Activated effector memory CD4-positive, alpha-beta T cell treated with Interleukin-2 at 50 U/mL for 16 hours (primary cell): ENCODE measurements at places on chromosomes 4 and X.

DNA sequence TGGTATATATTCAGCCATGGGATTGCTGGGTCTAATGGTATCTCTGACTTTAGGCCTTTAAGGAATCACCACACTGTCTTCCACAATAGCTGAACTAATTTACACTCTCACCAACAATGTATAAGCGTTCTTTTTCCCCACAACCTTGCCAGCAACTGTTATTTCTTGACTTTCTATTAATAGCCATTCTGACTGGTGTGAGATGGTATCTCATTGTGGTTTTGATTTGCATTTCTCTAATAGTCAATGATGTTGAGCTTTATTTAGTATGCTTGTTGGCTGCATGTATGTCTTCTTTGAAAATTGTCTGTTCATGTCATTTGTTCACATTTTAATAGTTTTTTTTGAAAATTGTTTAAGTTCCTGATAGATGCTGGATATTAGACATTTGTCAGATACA, 235.2 kb downstream of the HEPH start:
- no peak for DNase-seq

DNA sequence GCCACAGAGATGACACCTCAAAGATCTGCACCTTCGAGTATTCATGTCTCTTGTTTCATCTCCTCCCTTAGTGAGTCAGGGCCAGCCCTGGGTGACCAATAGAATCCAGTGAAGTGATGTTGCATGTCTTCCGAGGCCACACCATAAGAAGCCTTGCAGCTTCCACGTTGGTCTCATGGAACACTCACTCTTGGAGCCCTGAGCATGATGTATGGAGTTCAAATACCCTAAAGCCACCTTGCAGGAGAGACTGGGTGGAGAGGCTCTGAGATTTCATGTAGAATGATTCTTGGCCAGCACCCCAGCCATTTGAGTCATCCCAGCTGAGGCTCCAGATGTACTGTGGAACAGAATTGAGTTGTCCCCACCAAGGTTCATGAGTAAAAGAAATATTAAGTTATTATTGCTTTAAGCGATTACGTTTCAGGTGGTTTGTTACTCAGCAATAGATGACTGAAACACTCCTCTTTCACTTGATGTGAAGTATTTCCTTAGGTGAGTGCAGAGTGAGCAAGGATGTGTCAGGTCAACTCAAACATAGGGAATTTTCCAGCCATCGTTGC, 5.0 kb upstream of the RP2 start:
- no peak for DNase-seq

DNA sequence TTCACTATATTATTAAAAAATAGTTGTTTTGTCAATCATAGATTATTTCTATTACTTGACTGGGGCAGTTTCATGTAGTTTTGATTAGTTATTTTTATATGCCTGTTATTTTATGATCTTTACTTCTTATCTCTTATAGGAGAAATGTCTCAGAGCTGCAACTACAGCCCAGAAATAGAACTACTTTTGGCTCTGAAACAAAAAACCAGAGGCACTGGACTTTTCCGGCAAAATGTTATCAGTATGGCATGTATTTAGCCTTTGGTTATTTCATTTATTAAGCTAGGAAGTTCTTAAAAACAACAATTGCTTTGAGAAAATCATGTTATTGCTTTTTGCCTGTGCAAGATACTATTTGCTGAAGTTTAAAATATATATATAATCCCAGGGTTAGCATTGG, 566.5 kb downstream of the ANKRD50 start:
- no peak for DNase-seq

DNA sequence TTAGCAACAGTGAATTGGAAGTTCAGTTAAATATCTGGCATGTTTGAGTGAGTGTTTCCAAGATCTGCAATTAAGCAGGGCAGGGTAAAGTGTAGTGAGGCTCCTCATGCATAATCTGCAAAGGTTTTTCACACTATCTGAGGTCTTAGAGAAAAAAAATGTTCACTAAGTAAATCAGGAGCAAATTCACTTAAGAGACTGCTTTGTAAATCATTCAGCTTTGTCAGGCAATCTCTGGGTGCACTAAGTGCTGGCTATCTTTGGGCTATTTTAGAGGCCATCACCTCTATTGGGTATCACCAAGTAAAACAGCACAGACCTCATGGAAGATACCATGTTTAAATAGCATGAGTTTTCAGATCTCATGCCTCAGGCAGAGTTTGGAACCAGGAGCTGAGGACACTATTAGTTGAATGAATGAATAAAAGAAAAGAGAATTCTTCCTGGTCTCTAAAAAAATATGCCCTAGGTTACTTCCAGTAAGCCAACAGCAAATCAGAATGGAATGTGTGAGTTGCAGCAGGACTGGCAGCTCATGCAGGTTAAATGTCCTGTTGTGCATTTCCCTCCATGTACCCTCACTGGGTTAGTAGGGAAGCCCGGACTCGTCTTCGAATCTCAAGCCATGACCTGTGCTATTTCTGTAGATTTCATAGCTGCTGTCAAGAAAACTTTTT, 195.3 kb downstream of the KCNIP4 start:
- no peak for DNase-seq

GRCh38 chr4:161291222-161291621, 872.6 kb downstream of the FSTL5 start:
- DNase-seq, result no peak

- no peak for DNase-seq
These were observed 67.4 kb downstream of the ZNF182 start for GRCh38 chrX:47936224-47936939.

GRCh38 chr4:20044502-20044911, 207.2 kb upstream of the SLIT2 start:
- no peak for DNase-seq

GRCh38 chr4:184163813-184164212, 53.9 kb downstream of the ENPP6 start:
- no peak for DNase-seq

DNA sequence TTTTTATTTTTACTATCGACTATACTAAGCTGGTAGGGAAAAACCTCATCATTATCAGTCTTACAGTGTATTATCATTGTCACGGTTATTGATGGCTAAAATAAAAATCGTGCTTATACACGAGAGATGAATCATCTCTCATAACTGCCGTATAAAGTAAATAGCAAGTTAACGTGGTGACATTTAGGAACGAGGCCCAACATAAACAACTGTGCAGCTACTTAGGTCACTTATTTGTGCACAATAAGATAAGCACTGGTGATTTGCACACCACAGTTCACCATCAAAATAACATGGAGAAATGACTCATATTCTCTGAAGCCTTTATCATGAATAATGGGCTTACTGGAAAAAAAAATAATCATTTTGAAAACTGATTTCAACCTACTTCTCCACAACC, 482.0 kb upstream of the TENM3 start:
- no peak for DNase-seq

- no peak for DNase-seq
These were observed 83.9 kb upstream of the SPANXB1 start for GRCh38 chrX:140918398-140919038.

DNA sequence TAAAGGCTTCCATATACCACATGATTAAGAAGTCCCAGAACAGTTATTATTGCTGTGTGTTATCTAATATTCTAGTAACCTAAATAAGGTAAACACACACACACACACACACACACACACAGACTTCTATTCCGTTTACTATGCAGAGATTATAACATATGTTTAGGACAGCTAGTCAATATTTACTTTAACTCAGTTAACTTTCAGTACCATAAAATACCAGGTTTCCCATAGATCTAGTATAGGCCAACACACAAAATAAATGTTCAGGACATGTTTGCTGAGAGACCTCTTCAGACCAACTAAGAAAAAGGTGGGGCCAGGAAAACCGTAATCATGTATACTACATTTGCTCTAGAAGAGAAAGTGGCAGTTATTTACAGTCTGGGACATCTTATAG, 365.5 kb downstream of the KLHL13 start:
- no peak for DNase-seq

DNA sequence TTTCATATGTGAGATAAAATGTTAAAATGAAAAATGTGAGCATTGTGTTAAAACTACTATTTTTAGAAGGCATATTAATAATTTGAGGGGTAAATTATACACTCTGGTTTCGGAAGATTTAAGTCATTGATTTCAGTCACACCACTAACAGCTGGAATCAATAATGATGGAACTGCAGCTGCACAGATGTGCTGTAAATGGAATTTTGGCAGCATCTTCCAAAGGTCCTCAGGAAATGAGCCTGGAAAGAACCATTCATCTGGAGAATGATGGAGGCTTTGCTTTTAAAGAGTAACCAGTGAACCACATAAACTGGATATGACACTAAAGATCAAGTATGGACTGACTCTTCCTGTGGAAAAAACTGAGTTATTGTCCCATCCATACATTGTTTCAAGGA, 759.0 kb upstream of the EPHA5 start:
- DNase-seq, result no peak

- no peak for DNase-seq
These were observed 231.5 kb upstream of the DIAPH2 start for GRCh38 chrX:96453139-96453538.

DNA sequence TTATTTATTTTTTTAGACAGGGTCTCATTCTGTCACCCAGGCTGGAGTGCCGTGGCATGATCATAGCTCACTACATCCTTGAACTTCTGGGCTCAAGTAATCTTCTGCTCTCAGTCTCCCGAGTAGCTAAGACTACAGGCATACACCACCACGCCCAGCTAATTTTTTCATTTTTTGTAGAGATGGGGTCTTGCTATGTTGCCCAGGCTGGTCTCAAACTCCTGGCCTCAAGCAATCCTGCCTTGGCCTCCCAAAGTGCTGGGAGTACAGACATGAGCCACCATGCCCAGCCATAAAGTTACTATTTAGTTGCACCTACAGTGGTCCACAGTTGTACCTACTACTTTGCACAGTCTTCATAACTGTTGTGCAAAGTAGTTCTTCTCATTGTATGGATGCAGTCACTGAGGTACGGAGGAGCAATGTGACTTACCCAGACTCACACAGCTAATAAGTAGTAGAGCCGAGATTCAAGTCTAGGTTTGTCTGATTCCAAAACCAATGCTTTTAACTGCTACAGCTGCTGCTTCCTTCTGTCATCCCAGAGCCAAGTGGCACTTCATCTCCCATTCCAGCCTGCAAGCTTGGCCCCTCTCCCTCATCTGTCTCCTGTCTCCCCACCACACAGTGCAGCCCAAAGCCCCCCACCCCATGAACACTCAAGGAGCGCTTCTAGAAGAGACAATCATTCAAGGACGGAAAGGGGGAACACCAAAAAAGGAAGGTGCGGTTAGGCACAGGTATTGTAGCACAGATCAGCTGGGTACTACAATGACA, 24.0 kb upstream of the IQSEC2 start:
- DNase-seq, result no peak

DNA sequence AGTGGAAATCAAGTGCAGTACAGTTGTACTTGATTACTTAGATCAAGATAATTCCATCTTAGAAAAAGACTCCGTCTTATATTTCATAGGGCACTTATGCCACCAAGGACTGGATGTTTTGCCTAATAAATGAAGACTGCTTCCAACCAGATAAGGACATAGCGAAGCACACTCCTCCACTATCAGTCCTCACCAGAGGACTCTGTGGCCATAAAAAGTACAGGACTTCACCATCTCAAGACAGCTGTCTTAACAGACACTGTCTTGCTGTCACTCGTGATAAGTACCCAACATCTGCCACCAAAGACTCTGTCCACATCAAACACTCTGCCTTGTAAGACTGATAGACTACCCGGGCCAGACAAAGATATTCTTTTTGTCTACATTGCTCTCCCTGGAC, 352.0 kb downstream of the TRAM1L1 start:
- DNase-seq, result no peak

GRCh38 chr4:88010966-88011365, 3.5 kb downstream of the PKD2 start:
- no peak for DNase-seq

- no peak for DNase-seq
These were observed 54.2 kb upstream of the GRID2 start for GRCh38 chr4:92249541-92249940.

DNA sequence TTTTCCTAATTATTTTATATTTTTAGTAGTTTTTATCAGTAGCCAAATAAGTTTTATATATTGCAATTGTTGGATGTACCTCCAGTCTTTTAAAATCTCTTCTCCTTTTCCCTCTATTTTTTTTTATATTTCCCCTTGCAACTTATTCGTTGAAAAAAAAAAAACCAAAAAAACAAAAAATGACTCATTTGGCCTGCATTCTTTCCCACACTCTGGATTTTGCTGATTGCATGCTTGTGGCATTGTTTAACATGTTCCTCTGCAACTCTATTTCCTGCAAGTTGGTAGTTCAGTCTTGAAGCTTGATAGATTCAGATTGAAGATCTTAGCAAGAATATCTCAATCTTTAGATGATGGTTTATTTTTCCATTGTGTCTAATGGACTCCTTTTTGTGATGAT, 260.6 kb upstream of the BOD1L1 start:
- DNase-seq, result no peak

- DNase-seq, result no peak
These were observed 9.6 kb downstream of the AFP start for GRCh38 chr4:73445383-73446335.

DNA sequence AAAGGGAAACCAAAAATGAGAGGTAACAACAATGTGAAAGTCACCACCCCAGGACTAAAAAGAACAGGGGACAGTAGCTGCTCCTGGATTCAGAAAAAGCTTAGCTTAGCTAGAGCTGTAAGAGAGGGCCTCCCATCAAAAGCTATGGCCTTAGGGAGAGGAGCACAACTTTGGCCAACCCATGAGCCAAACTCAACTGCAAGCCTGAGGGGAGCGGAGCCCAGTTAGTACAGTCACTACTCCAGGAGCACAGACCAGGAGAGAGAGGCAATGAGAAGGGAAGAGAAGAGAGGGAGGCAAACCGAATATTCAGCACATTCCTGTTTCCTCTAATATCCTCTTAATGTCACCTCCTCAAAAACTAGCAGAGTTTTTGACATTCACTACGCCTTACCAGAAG, 917.1 kb upstream of the INTU start:
- DNase-seq, result no peak

DNA sequence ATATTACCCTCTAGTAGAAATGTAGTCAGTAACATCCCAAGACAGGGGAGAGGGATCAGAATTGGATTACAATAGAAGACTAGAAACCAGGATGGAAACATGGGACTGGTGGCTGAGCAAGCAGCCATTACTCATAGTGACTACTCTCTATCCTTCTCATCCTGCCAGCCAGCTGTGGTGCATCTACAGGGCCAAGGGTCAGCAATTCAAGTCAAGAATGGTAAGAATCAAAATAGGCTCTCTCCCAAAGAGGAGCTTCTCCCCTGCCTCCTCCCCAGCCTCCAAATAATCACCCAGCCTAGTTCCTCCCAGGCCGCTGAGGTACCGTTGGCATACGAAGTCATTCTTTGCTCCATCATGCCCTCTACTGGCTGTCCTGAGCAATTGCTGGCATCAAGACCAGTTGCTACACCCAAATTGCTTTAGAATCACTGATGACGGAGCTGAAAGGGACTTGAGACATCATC, 19.4 kb downstream of the AWAT2 start:
- peak; percentile 2 for DNase-seq

DNA sequence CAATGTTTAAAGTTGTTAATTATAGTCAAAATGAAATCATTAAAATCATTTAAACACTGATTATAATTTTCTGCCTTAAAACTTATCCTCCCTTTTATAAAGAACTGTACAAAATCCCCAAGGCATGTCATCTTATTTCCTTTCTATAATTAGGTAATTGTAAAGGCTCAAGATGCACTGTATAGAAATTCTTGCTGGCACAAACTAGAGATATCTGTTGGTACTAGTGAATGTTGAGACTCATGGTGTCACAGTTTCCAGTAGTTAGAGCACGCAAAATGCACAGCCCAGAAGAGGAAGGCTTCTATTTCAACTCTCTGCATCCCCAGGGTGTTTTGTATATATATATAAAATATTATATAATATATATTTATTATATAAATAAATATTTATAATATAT, 22.7 kb upstream of the PLA2G12A start:
- no peak for DNase-seq
